Upper lobe of left lung (tissue), 6 donors: ENCODE measurements at places on chromosomes 16 and 17. TPM values are rescaled to one million over a fixed set of nuclear protein-coding genes. Genes with fewer than 3 reads are reported as not detected.

DNA sequence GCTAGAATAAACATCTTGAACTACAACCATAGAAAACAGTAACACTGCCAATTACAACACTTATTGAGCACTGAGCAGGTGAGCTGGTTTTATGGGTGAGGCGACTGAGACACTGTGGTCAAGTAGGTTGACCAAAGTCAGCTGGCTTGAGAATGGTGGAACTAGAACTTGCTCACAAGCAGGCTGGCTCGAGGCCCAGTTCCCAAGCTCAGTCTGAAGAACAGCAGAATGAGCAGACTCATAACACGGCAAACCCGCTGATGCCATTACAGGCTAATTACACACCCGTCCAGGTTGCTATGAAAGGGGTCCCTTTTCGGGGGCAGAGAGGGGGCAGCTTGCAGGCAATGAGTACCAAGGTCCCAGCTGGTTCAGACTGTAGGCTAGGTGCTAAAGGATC lies 6.5 kb downstream of the ZZEF1 start:
- peak; percentile 94 for DNase-seq
- peaks cover 38% of the 10 kb centered on the region for H3K4me1 ChIP-seq
- peaks cover 18% of the 10 kb centered on the region for H3K36me3 ChIP-seq
- no peaks in the 10 kb centered on the region for H3K27me3 ChIP-seq

DNA sequence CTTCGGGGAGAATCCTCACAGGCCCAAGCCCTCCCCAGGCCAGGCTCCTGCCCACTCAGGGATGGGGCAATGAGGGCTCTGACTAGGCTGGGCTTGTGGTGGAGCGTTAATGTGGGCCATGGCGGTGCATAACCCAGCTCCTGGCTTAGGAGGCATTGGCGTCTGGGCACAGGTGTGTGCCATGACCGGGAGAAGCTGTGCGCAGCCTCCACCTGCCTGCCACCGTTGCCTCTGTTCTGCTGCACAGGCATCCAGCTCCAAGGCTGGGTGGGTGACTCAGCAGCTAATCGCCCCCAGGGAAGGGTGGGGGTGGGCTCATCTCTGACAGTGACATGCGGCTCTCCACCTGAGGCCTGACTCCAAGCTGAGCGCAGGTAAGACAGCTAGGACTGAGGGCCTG lies 3.5 kb upstream of the ARHGAP27 start:
- H3K27me3 ChIP-seq: no peaks in the 10 kb centered on the region
- H3K4me1 ChIP-seq: peaks cover 27% of the 10 kb centered on the region
- no peak for DNase-seq
- no peak overlapping the region for H3K4me3 ChIP-seq
- peaks cover 48% of the 10 kb centered on the region for H3K36me3 ChIP-seq
- no peak overlapping the region for H3K27ac ChIP-seq

GUCY2D gene
- not detected for total RNA-seq

KRT33B gene
- not detected for total RNA-seq

GRCh38 chr17:63918305-63918704 lies 334 bp downstream of the GH1 start:
- no peaks in the 10 kb centered on the region for H3K36me3 ChIP-seq
- no peaks in the 10 kb centered on the region for H3K4me1 ChIP-seq

SLC43A2 gene
- total RNA-seq: 40.0 TPM

DNA sequence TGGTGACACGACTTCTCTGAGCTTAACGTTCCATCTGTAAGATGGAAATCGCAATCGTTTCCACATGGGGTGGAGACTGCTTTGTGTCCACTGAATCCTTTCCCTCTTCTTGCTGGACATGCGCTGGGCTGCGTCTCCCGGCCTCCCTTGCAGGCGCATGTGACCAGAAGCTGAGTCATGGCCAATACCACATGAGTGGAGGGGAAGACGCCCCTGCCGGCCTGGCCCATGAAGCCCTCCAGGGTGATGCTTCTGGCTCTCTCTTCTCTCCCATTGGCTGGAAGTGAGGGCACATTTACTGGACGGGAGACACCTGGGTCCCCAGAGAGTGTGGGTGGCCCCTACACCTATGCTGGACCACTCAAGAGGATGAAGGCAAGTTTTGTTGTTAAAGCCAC lies 71.1 kb downstream of the DYNLRB2 start:
- H3K4me1 ChIP-seq: no peaks in the 10 kb centered on the region
- no peaks in the 10 kb centered on the region for H3K27me3 ChIP-seq
- H3K36me3 ChIP-seq: no peaks in the 10 kb centered on the region
- no peak overlapping the region for H3K27ac ChIP-seq

DNA sequence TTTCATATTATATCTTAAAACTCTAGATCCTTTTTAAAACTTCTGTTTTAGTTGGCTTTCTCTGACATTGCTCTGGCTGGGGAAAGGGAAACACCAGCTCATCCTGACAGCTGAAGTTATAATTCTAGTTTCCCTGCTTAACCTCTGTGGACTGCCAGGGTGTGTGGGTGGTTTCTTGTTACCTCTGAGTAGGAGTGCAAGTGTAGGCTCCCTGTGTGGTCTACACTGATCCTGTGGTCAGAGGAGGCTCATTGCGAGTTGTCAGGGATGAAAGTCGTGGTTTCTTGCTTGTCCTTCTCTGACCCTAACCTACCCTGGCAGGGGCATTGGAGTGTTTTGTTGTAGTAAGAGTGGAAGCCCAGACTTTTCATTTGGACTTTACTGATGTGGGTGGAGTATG lies 221.0 kb downstream of the UTP18 start:
- H3K4me1 ChIP-seq: no peaks in the 10 kb centered on the region
- H3K27ac ChIP-seq: no peak overlapping the region
- no peaks in the 10 kb centered on the region for H3K27me3 ChIP-seq
- no peak for DNase-seq

DNA sequence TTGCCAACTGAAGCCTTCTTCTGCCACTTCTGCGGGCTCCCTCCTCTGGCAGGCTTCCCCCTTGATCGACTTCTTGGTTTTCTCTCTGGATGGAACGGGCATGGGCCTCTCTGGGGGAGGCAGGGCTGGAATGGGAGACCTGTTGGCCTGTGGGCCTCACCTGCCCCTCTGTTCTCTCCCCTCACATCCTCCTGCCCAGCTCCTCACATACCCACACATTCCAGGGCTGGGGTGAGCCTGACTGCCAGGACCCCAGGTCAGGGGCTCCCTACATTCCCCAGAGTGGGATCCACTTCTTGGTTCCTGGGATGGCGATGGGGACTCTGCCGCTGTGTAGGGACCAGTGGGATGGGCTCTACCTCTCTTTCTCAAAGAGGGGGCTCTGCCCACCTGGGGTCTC lies 6.5 kb upstream of the LASP1NB start:
- H3K4me1 ChIP-seq: peaks cover 20% of the 10 kb centered on the region
- no peak for DNase-seq
- peaks cover 31% of the 10 kb centered on the region for H3K36me3 ChIP-seq
- no peak overlapping the region for H3K27ac ChIP-seq
- no peak overlapping the region for H3K4me3 ChIP-seq
- H3K27me3 ChIP-seq: no peaks in the 10 kb centered on the region

GRCh38 chr16:69754469-69755310 lies at the start of gene NOB1:
NOB1 (minus strand) TSS chr16:69754926; CDS start chr16:69754910, 16 bp downstream.
- peak; percentile 99 for DNase-seq
- peak within 1 kb of the TSS; percentile 85 for H3K4me3 ChIP-seq
- H3K4me1 ChIP-seq: peaks cover 19% of the 10 kb centered on the region
- H3K36me3 ChIP-seq: peaks cover 14% of the 10 kb centered on the region

- H3K4me1 ChIP-seq: no peaks in the 10 kb centered on the region
- no peaks in the 10 kb centered on the region for H3K36me3 ChIP-seq
- no peak overlapping the region for H3K4me3 ChIP-seq
Measured at GRCh38 chr16:63516394-63516793, 1480.2 kb upstream of the CDH8 start.

STH gene
- not detected for total RNA-seq

DNA sequence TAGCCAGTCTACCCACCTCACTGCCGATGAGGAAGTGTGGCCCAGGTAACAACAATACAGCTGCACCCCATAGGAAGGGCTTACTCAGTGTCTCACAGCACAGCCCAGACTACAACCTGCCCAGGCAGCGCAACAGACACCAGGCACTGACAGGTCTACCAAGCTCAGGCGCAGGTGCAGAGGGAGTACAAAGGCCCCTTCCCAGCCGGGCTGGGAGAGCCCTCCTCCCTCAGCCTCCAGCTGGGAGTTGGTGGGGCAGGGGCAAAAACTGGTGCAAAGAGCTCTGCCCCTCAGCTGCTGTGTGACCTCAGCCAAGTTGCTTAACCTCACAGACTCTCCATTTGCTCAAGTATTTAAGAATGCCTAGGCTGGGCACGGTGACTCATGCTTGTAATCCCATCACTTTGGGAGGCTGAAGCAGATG lies 112.6 kb upstream of the LHX1 start:
- H3K36me3 ChIP-seq: no peaks in the 10 kb centered on the region
- DNase-seq: no peak
- peaks cover 3% of the 10 kb centered on the region for H3K27me3 ChIP-seq
- no peak overlapping the region for H3K4me3 ChIP-seq
- H3K4me1 ChIP-seq: no peaks in the 10 kb centered on the region

DNA sequence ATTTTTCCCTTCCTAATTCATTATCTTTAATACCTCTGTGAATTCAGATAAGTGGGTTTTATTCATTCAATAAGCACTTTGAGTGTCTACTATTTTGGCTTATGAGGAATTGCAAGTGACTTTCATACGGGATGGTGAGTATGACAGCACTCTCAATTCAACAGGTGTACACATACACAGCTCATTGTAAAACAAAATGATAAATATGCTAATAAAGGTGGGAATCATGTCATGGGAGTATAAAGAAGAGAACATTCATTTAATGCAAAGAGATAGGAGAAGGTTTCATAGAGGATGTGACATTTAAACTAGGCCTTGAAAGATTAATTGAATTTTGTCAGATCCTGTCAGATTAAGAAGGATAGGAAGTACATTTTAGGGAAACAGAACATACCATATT lies 19.4 kb downstream of the NACA2 start:
- DNase-seq: no peak
- no peaks in the 10 kb centered on the region for H3K4me1 ChIP-seq
- no peak overlapping the region for H3K4me3 ChIP-seq
- H3K27me3 ChIP-seq: no peaks in the 10 kb centered on the region
- no peak overlapping the region for H3K27ac ChIP-seq

GRAP gene
- 3.1 TPM for total RNA-seq

MEFV gene
- total RNA-seq: 11.9 TPM

DNA sequence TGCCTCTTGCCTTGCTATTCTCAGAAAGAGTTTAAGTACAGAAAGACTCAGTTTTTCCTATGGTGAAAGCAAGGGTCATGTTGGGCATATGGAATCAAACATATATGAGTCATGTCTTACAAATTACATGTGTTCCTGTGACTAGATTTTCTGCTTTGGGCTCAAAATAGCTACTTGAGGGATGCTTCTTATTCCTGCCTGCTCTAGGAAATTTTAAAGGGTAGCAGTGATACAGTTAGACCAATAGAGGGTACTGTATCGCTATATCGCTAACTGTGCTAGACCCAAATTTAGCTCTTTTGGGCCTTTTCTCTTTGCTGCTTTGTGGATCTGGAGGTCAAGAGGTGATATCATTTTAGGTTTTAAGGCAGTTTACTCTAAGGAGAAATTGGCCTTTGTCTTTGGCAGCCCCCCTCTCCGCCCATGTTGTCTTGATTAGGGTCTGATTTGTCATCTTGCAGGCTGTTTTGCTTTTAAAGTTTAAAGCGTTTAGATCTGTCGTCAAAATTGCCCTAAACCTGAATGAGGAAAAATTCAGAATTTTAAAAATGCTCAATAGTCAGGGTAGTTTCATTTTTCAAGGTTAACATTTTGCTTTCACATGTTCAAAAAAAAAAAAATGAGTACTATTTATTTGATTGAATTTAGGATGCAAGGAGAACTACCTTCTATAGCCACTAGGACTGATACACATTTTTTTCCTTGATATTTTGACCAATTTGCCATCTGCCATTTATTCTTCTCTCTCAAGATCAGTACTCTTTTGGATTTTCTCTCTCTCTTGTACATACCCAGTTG lies 8.8 kb downstream of the NFATC3 start:
- no peak overlapping the region for H3K4me3 ChIP-seq
- peaks cover 7% of the 10 kb centered on the region for H3K36me3 ChIP-seq
- no peaks in the 10 kb centered on the region for H3K27me3 ChIP-seq

- no peak overlapping the region for H3K27ac ChIP-seq
- no peak for DNase-seq
- H3K4me1 ChIP-seq: no peaks in the 10 kb centered on the region
- H3K4me3 ChIP-seq: no peak overlapping the region
- H3K36me3 ChIP-seq: no peaks in the 10 kb centered on the region
- no peaks in the 10 kb centered on the region for H3K27me3 ChIP-seq
Measured at GRCh38 chr16:20344611-20345010, 7.9 kb downstream of the UMOD start.

RNF43 gene
- 22.0 TPM for total RNA-seq

DNA sequence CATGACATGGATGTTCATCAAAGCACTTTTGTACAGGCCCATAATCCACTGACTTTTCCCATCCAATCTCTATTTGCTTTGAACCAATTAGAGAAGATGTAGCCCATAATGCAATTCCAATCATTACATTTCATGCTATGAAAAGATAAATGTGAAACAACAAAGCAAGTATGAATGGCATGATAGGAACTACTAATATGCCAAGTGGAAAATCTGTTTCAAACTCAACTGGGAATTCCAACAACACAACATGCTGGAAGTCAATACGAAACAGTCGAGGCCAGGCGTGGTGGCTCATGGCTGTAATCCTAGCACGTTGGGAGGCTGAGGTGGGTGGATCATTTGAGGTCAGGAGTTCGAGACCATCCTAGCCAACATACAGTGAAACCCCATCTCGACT lies 39.6 kb upstream of the TMEM97 start:
- H3K4me1 ChIP-seq: no peaks in the 10 kb centered on the region
- no peak overlapping the region for H3K4me3 ChIP-seq
- no peak for DNase-seq

DNA sequence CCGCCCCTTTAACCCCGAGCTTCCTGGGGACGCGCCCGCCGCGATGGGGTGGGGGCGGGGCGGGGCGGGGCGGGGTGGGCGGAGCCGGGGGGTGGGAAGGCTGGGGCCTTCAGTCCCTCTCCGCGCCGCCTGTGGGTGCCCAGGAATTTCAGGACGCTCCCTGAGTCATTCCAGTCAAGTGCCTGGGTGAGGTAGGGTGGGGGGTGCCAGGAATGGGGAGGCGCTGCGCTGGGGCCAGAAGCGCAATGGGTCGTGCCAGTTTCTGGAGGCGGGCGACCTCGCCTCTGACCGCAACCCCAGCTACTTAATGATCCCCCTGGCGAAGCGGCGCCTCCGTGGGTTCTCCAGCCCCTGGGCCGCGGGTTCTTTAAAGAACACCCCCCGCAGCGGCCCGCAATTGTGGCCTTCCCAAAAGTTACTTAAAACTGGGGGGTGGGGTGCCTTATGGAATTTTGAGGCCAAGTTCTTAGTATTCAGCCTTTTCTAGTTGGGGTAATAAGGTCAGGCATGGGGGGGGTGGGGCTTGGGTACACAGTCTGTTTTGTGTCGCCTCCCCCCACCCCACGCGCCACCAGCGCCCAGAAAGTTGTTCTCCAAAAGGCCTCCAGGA lies 826 bp upstream of the GSE1 start:
- peak; percentile 89 for DNase-seq
- peak overlapping the region; percentile 70 for H3K4me3 ChIP-seq
- H3K27ac ChIP-seq: peak overlapping the region; percentile 89
- no peaks in the 10 kb centered on the region for H3K36me3 ChIP-seq

DNA sequence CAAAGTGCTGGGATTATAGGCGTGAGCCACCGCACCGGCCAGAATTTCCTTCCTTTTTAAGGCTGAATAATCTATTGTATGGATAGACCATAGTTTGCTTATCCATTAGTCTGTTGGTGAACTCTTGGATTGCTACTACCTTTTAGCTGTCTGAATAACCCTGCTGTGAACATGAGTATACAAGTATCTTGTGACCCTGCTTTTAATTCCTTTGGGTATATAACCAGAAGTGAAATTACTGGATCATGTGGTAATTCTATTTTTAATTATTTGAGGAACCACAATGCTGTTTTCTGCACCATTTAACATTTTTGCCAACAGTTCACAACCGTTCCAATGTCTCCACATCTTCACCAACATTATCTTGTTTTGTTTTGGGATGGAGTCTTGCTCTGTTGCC lies 4.6 kb upstream of the OTOA start:
- peaks cover 4% of the 10 kb centered on the region for H3K4me1 ChIP-seq
- peak overlapping the region; percentile 61 for H3K27ac ChIP-seq
- no peaks in the 10 kb centered on the region for H3K36me3 ChIP-seq
- H3K4me3 ChIP-seq: no peak overlapping the region
- H3K27me3 ChIP-seq: no peaks in the 10 kb centered on the region
